Stimulated activated CD8-positive, alpha-beta memory T cell treated with anti-CD3 and anti-CD28 coated beads, Interleukin-7, amount 100 ng/mL, for 1 hour (primary cell): ENCODE measurements at places on chromosomes 4 and X.

GRCh38 chrX:3230496-3230895 lies 116.0 kb downstream of the MXRA5 start:
- no peak for DNase-seq

- no peak for DNase-seq
Measured at GRCh38 chr4:2790583-2791517, 2.0 kb upstream of the SH3BP2 start.

DNA sequence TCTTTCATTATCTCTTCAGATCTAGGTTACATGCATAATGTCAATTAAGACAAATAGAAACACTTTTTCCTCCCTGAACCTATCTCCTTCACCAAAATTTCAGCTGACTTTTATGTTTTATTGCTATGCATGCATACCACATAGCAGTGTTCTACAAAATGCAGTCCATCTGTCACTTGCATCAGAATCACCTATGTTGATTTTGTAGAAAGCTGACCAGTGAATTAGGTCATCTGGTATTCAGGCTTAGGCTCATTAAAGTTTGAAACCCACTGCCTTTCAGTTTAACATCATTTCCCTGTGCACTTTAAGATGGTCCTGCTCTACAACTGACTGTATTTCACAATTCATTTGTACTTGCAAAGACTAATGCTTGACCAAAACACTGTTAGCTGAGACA lies 277.9 kb downstream of the CFAP299 start:
- no peak for DNase-seq

DNA sequence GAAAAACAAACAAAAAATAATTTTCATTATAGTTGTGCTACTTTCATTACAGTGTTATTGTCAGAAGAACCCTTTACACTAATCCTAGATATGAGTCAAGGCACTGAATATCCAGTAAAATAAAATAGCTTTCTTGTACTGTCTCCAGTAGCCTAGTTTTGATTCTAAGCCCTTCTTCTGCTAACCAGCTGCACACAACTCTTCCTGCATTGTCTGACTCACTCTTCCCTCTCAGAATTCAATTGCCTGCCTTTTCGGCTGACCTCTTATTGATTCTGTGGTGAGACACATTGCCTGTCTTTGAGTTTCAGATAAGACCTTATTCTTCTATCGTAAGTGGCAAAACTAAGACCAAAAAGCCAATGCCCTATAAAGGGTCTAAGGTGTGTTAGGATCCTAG lies 26.7 kb upstream of the PCDH18 start:
- no peak for DNase-seq

- no peak for DNase-seq
Measured at GRCh38 chr4:143728166-143728565, 27.7 kb upstream of the FREM3 start.

DNA sequence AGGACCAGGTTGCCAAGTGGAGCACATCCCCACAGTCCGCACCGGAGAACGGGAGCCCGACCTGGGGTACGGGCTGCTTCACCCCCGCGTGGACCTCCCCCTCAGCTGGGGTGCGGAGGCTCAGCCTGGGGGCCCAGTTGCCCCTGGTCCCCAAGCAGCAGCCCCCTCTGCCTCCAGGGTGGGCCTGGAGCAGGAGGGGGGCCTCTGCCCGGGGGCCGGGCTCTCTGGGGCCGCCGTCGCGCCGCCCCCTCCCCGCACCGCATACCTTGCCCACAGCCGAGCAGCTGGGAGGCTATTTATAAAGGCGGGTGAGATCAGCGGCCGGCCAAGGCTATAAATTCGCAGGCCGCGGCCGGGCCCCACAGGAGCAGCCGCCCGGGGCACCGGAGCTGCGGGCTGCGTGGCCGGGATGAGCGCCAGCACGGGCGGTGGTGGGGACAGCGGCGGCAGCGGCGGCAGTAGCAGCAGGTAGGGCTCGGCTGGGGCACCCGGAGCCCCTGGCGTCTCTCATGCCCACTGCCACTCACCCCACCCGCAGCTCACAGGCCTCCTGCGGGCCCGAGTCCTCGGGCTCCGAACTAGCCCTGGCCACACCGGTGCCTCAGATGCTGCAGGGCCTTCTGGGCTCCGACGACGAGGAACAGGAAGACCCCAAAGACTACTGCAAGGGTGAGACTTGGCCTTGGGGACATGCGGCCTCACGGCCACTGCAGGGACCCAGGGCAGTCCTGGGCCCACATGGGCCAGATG lies at the start of gene SRPK3:
SRPK3 (plus strand) TSS at position 364 of the 750 bp plus-strand sequence; CDS start at position 410, 46 bp downstream.
- DNase-seq: no peak

DNA sequence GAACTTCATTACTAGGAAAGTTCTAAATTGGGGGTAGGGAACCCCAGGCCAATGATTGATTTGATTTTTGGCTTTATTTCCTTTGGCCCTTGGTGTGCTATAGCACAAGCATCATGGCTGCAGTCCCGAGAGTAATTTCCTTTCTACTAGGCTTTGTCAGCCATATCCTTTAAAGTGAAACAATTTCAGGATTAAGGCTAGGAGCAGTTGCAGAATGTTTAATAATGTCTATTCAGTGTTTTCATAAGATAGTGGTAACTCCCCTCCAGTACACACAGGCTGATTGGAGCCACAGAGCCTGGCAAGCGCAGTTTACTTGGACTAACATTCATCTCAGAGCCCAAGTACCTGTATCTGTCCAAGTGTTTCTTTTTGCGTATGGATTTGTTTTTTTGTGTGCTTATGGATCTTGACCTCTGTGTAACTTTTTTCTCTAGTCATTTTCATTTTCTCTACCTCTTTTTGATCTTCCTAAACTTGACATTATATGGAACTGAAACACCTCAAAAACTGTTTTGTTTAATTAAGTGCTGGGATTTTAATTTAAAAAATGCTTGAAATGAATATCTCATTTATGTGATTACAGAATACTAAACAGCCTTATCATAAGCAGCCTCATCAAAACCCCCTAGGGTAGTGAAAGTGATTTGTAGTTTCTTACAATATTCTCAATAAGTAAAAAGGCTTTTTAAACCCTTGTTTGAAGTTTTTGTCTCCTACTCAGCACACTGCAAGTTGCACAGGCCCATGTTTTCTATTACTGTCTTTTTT lies 7.5 kb downstream of the STIM2 start:
- DNase-seq: no peak

DNA sequence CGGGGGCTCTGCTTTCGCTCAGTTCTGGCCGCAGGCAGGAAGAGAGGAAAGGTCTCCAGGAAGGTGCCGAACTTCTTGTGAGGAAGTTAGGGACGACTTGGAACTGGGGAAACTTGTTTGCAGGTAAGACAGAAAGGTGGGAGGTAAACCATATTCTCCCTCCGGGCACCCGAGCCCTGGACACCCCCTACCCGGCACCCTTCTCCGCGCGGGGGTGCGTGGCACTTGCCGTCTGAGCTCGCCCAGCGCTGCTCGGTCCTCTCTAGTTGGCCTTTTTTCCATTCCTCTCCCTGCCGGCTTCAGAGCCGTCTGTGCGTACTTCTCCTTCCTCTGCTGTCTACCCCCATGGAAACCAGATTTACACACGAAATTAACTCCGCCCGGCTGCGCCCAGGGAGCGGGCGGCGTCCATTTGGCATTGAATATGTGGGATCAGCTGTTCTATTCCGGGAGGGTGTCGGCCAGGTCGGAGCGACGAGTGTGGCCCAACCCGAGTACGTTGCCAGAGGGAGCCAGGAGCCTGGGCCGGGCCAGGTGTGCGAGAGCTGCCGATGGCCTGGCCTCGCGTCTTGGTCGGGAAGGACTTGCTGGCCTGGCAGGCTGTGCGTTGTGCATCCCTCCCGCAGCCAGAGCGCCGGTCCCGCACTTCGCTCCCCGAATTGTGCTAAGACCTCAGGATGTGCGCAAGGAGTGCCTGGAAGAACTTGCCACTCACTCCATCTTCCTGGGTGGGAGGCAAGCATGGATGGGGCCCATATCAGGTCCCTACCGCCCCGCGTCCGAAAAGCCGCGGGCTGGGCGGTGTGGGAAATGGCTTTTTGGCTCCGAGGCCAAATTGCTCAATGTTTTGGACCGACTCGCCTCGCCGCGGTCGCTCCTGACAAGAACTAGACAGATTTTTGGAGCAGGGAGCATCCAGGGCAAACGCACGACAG lies 1.7 kb downstream of the PDGFRA start:
- DNase-seq: no peak

DNA sequence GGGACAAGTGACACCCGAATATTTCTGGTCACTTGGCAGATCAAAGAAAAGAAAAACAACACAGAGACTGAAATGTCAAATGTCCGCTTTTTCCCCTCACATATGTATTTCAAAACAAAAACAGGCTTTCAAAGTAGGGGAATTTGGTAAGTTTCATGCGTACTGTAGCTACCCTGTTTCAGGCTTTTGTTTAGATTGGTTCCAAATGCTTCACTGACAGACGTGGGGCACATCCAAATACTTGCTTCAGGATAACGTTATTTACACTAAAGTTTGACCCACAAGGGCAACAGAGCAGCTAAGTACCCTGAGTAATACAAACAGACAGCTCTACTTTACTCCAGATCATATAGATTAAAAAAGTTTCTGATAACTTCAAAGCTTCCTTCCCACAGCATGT lies 804.5 kb upstream of the POU3F4 start:
- no peak for DNase-seq

- no peak for DNase-seq
Measured at GRCh38 chrX:74902806-74903205, 22.4 kb downstream of the NEXMIF start.

- DNase-seq: no peak
Measured at GRCh38 chr4:74379912-74380311, 15.0 kb downstream of the EREG start.

DNA sequence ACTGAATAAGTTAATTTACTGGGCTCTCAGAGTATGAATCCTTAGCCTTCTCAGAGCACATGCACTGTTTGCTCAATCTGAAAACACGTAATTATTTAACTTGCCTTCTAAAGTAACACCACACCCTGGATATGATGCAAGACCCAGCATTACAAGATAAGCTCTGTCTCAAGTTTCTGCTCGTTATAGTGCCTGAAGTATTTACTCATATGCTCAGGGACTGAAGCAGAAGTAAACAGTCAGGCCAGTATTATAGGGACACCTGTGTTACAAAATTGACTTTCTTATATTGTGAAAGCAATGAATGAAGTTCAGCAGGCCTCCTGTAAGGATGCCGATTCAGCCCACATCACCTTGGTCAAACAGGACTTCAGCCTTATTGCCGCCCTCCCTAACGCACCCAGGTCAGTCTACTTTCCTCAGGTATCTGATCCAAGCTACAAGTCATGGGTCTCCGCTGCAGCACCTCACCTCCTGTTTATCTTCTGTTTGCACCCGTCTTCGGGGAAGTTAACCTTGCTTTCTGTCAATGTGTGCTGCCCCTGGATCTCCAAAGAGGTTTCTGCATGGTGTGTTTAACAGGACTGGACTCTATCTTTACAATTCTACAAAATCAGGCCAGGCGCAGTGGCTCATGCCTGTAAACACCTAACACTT lies 42.8 kb upstream of the KLF3 start:
- no peak for DNase-seq

GRCh38 chrX:19512961-19513360 lies 2.3 kb downstream of the MAP3K15 start:
- DNase-seq: no peak

- no peak for DNase-seq
Measured at GRCh38 chr4:27215220-27215826, 354.7 kb downstream of the STIM2 start.

DNA sequence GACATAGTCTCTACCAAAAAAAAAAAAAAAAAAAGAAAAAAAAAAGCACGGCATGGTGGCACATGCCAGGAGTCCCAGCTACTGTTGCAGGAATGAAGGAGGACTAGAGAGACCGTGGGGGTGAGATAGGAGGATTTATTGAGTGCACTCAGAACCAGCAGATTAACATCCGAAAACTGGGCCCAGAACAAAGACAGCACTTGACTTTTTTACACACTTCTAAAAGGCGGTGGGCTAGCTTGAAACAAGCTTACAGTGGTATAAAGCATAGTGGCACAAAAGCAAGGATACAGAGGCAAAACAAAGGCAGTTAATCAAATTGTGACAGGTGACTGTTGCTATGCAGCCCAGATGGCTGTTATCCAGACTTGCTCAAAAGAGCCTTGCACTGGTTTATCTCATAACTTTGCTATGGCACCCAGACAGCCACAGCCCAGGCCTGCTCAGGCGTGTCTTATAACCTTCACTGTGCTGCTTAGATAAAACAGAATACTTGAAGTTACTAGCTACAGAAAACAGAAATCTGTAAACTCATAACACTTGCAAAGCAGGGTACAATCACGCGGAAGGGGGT lies 9.9 kb upstream of the PI4K2B start:
- DNase-seq: no peak

- no peak for DNase-seq
Measured at GRCh38 chrX:17820100-17820499, 41.0 kb downstream of the RAI2 start.

GRCh38 chrX:40179283-40179682 lies 81.5 kb upstream of the BCOR start:
- no peak for DNase-seq

DNA sequence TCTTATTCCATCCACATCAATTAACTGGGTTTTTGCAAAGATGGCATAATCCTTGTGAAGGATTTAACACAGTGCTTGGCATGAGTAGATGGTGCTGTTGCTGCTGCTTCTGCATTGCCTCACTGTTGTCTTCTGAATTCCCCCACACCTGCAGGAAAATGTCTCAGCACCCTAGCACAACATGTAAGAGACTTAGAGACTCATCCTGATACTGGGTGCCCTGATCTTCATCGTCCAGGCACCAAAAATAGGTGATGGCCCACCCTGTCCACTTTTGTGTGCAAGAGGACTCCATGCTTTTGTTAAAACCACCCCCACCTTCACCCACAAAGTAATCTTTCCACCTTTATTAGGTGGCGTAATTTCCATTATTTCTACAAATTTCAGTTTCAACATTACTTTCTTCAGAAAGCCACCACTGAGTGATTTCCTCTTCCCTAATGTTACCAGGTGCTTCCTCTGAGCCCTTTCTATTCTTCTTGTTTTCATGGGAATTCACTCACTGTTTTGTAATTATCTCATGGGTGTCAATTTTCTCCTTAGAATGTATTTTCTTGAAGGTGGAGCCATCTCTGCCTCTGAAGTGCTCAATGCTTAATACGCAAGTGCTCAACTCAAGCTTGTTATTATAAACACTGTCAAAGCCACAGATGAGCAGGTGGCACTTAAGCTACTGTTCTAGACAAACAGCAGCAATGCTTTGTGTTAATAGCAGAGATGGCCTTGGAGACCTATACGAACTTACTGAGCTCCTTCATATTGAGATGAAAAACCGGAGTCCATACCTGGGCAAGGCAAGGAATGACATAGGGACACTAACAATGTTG lies 89.5 kb downstream of the HS3ST1 start:
- no peak for DNase-seq
